ENCODE measurements at places on chromosomes 3 and 15. TPM values are rescaled to one million over a fixed set of nuclear protein-coding genes. Genes with fewer than 3 reads are reported as not detected.

GRCh38 chr3:64901522-64901885 is 213.7 kb upstream of the ADAMTS9 start:
- no peak for DNase-seq

DNA sequence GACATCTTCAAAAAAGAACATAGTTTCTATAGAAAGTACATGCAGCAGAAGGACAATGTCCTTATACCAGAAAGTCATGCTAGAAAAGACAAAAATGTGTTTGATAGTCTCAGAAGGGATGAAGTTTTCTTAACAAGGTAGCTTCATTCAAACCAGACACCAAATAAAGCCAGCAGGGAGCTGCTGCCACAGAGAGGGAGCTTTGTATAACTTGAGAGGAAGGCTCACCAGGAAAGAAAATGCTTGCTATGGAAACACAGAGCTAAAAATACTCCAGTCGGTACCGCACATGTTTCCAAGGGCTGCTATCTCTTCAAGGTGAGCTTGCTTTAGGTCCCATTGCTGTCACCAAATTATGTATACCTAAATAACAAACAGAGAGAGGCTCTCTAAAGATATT is 1074.8 kb upstream of the ALCAM start:
- DNase-seq = no peak

The FBXL22 gene
- total RNA-seq = 42.4 TPM

DNA sequence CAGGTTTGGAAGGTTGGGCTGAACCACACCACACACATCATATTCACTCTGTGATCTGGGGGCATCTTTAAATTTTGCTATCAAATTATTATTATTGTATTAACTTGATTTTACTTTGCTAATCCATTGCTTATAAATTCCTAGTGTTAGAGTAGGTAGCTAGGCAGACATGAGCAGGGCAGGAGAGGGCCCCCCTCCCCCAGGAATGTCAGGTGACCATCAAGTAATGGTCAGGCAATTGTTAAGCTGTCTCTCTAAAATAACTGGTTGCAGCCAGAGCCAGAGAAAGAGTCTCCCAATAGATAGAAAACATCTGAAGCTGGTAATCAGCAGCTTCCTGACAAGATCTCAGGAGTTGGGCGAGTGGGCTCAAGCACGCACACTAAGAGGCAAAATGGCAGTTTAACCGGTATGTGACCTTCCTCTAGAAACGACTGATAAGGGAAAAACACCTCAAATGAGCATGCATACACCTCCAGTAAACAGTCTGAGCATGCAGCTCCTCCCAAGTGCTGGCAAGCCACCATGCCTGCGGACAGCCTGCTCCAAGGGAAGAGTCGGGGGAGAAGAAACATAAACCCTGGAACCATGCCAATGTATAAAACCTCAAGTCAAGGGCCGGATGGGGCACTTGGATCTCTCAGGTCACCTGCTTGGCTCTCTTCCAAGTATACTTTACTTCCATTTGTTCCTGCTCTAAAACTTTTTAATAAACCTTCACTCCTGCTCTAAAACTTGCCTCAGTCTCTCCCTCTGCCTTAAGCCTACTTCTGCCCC is 3.1 kb upstream of the CXCR6 start:
- DNase-seq = no peak

The MAGI1 gene
- total RNA-seq = 37.5 TPM

The ZNF620 gene
- total RNA-seq = 1.7 TPM

The ROBO2 gene
- total RNA-seq = 0.17 TPM

GRCh38 chr15:39530480-39531342 is 50.2 kb upstream of the THBS1 start:
- DNase-seq = no peak

GRCh38 chr3:59882746-59883145 is 832.9 kb upstream of the CFAP20DC start:
- no peak for DNase-seq

GRCh38 chr3:52119099-52119498 is 35.1 kb downstream of the POC1A start:
- no peak for DNase-seq

The ZDHHC19 gene
- not detected for total RNA-seq

GRCh38 chr3:66851894-66852613 is 146.1 kb upstream of the KBTBD8 start:
- no peak for DNase-seq

The SMCO1 gene
- total RNA-seq = 110 TPM

The CAMKV gene
- not detected for total RNA-seq

DNA sequence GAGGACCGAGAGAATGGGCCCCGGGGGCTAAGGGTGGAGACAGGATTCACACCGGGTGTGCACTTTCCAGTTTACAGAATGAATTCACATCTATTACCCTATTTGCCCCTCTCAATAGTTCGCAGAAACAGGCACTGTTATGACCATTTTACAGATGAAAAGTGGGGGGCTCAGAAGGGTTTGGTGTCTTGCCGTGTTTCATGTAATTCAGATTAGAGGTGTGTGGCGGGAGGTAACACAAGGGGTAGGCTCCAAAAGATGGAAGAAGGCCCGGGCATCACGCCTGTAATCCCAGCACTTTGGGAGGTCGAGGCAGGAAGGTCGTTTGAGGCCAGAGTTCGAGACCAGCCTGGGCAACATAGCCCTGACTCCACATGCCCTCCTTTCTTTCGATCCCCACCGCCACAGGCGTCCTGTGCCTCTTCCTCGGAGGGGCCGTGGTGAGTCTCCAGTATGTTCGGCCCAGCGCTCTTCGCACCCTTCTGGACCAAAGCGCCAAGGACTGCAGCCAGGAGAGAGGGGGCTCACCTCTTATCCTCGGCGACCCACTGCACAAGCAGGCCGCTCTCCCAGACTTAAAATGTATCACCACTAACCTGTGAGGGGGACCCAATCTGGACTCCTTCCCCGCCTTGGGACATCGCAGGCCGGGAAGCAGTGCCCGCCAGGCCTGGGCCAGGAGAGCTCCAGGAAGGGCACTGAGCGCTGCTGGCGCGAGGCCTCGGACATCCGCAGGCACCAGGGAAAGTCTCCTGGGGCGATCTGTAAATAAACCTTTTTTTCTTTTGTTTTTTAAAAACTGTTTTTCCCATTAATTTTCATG is 3.4 kb downstream of the DUOXA2 start:
- DNase-seq = no peak

GRCh38 chr3:107897471-107898061 is 193.3 kb downstream of the CD47 start:
- DNase-seq = no peak

The C3orf62 gene
- total RNA-seq = 3.0 TPM

GRCh38 chr15:81880314-81880713 is 165.5 kb downstream of the MEX3B start:
- no peak for DNase-seq

All from left ventricle myocardium superior (tissue), 1 donor.